ENCODE measurements at places on chromosomes 7 and 10.

- DNase-seq: no peak
These were observed 336.0 kb downstream of the GLRX3 start for GRCh38 chr10:130472236-130472635.

- no peak for DNase-seq
These were observed 404.1 kb downstream of the PAXIP1 start for GRCh38 chr7:154598864-154599263.

GRCh38 chr7:66348959-66349358, 143.8 kb downstream of the TPST1 start:
- DNase-seq: no peak

DNA sequence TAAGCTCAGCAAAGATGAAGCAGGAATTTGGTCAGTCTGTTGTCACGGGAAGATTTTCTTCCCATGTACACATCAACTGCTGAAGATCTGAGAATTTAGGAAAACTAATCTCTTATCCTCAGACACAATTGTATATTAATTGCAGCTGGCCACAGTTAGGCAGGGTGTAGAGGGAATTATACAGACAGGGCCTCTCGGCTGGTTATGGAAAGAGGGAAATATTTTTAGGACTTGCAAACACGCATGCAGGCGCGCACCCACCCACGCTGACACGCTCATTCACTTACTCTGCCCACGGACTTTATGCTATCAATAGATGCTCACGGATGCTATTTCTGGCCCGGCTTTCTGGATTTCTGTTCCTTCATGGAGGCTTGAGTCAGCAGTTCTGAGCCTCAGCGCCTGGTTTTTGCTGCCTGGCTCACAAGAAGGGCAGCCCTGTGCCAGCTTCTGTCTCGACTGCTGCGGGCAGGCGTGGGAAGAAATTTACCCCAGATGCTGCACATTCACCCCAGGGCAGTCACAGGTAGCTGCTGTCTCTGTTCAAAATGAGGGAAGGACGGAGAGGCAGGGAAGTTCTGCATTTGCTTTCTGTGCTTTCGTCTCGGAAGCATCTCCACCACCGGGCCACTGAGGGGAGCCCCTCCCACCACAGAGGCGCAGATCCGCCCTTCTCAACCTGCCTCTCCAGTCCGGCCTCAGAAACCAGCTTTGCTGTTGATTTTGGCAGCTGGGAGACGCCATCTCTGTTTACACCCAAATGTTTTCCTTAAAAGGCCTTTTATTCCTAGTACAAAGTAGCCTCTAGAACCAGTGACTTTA, 116.3 kb upstream of the BTBD16 start:
- DNase-seq: no peak

- no peak for DNase-seq
These were observed 11.3 kb upstream of the RHOBTB1 start for GRCh38 chr10:60955316-60955715.

DNA sequence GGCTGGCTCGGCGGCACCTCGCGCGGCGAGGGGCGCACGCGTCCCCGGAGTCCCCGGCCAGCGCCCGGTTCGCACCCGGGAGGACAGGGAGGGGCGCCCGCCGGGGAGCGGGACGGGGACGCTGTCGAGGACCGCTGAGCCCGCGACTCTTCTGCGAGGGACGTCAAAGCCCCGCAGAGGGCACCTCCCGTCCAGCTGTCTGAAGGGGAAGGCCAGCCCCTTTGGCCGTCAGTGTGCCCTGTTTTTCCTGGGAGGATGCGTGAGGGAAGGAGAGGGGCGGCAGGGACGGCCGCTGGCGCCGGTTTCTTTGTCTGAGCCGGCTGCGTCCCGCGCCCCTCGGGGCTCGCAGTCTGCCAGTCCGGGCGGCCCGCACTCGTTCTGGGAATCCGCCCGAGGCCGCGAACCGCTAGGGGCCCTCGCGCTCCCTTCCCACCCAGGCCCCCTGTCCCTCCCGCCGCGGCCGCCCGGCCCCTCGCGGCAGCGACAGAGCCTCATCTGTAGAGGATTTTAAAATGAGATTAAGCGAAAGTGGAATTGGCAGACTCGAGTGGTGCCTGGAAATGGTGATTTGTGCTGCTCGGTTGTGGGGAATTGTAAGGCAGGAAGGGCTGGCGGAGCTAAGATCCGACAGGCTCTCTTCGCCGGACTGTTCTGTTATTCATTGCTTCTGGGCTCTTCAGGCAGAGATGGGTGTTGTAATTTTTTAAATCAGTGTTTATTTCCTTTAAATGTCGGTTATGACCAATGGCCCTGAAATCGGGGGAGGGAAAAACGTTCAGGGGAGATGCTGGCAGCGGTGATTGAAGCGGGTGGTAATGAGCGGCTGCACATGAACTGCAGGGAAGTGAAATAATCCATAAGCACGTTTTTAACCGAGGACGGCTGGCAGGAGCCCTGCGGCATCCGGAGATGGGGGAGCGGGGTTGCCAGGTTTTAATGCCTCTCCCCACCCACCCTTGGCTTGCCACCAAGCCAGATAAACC, 618 bp upstream of the RELN start:
- no peak for DNase-seq

GRCh38 chr10:29857843-29858701, 201.3 kb downstream of the JCAD start:
- no peak for DNase-seq

- no peak for DNase-seq
These were observed 5.8 kb downstream of the CTBP2 start for GRCh38 chr10:125154529-125154928.

DNA sequence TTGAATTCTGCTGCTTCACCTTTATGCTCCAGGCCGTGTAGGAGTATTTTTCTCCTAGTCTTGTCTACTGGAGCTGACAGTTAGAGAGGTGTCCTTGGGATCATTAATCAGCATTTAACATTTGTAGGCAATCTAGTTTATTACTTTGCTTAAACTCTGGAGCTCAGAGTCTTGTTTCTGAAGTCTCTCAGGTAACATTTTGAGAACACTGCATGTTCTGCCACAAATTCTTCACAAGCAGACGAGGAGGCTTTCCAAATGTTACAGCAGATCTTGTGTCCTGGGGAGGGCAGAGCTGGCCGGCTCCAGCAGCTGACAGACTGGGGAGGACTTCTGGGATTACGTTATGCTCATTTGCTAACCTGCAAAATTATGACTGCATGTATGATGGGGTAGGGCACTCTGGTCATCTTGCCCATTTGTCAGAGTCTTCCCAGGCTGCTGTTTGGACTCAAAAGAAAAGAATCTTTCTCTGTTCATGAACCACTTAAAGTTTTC, 50.5 kb downstream of the GALNT17 start:
- no peak for DNase-seq

GRCh38 chr7:23184709-23185359, 3.0 kb downstream of the NUP42 start:
- no peak for DNase-seq

DNA sequence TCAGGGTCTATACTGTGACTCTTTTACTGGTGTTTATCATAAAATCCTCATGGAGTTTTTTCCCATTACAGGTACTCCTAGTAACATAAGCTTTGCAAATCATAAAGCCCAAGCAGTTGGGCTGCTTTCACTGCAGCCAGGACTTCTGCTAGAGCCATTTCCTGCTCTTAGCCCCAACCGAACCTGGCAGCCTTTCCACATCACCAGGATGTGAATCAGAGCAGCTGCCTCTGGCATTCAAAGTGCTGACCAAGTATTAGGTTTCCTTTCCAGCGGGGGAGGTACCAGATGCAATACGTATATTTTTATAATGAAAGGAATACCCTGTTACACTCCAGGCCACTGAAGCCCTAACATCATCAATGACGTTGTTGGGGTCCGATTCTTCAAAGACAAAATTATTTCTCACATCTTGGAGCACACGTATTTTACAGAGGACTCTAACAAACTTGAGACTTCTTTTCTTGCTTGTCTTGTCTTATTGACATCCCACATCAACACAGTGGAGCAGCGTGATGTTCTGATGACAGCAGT, 3.6 kb upstream of the HTR5A start:
- DNase-seq: no peak

DNA sequence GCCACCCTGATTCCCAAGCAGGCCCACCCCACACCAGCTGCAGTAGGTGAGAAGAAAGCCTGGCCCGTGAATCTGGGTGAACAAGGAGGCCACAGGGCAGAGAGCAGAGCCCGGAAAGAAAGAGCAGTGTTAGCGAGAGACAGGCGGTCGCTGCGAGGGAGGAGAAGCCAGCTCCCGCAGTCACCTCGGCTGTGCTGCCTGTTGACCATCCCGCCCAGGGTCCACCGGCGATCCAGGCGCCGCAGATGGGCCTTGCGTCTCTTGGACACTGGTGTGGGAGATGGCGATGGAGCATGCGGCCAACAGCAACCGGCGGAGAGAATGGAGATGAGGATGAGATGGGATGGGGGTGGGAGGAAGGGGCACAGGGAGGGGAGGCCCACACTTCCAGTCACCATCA, 128.8 kb downstream of the NEURL1 start:
- no peak for DNase-seq

DNA sequence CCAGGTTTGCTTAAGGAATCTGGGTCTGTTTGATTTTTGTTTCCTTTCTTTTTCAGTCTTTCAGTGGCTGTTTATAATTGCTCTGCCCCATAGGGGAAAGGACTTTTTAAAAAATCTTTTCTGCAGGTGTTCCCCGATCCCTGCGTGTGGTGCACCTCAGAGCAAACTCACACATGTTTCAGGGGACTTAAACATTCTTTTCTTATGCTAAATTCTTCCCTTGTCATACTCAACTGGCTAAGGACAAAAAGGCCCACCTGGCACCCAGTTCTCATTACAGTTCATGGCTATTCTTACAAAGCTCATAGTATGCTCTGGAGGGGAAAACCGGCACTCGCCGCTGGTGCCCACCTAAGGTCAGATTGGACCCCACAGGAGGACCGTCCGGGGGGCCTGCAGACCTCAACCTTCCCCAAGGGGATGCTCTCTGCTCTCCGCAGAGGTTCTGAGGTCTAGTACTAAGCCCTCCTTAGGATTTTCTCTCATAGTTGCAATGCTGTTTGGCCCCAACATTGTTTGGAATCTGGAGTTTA, 220.3 kb downstream of the HGF start:
- DNase-seq: no peak

- DNase-seq: no peak
These were observed 171.9 kb downstream of the NSUN6 start for GRCh38 chr10:18479502-18479901.

Data from effector CD4-positive, alpha-beta T cell (primary cell).